ENCODE measurements at places on chromosomes 5 and 9. TPM values are rescaled to one million over a fixed set of nuclear protein-coding genes. Genes with fewer than 3 reads are reported as not detected.

DNA sequence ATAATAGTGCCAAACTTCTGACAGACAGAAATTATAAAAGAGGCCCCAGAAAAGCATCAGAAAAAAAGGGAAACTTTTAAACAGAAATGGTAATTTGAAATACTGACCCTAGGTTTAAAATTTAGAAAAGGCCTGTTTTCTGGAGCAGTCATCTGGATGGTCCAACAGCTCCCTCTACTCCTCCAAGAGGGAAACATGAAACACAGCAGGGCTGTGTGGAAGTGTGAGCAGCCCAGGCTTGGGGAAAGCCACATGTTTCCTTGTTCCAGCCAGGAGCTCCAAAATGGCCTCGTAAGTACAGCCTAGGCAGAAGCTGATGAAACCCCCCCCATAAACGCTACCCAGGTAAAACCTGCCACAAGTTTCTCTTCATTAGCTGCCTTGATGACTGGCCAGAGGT, 499.3 kb upstream of the ADAMTS16 start:
- peak; percentile 28 for DNase-seq

GRCh38 chr5:96288845-96289185, 144.2 kb downstream of the PCSK1 start:
- DNase-seq: no peak

DNA sequence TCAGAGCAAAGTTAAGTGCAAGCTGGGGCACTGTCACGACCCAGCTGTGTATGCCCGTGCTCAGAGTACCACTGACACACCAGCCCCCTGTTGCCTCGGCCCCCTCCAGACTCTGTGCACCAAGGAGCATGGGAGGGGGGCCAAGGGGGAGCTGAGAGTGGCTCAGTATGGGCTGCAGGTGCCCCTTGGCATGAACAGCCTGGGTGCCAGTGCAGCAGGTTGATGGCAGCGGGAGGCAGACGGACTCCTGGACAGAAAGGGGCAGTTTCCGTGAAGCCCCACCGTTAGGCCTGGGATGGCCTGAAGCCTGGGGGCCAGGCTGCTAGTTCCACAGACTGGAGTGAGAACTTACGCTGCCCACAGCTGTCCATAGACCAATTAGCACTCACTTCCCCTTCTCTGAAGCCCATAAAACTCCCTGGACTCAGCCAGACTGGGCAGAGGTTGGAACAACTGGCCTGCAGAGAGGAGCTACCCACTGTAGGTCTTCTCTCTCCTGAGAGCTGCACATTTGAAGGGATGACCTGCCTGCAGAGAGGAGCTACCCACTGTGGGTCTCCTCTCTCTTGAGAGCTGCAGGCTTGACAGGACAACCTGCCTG, 182.8 kb downstream of the DEPDC1B start:
- DNase-seq: no peak

DNA sequence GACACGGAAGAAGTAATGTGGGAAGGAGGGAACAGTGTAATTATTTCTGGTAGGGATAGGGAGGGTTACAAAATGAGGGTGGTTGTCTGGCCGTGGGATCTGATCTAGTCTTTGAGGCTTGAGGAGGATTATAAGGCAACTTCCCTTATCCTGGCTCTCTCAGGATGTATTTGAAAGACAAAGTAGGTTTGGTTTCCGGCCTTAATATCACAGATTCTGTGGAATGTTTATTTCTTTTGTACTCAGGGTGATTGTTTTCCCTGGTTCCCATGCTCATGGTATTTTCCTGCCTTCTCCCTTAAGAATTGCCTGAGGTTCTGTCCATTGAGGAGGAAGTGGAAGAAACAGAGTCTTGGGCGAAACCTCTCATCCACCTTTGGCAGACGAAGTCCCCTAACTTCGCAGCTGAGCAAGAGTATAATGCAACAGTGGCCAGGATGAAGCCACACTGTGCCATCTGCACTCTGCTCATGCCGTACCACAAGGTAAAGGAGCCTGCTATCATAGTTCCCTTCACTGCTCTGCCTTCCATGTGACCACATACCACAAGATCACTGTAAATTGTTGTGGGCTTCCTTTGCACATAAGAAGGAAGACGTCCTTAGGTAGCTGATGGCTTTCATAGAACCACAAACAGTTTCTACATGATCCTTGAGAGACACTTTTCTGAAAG, 253.8 kb downstream of the KDM4C start:
- no peak for DNase-seq

The MYOT gene
- not detected for total RNA-seq

The SGCD gene
- 2.9 TPM for total RNA-seq

DNA sequence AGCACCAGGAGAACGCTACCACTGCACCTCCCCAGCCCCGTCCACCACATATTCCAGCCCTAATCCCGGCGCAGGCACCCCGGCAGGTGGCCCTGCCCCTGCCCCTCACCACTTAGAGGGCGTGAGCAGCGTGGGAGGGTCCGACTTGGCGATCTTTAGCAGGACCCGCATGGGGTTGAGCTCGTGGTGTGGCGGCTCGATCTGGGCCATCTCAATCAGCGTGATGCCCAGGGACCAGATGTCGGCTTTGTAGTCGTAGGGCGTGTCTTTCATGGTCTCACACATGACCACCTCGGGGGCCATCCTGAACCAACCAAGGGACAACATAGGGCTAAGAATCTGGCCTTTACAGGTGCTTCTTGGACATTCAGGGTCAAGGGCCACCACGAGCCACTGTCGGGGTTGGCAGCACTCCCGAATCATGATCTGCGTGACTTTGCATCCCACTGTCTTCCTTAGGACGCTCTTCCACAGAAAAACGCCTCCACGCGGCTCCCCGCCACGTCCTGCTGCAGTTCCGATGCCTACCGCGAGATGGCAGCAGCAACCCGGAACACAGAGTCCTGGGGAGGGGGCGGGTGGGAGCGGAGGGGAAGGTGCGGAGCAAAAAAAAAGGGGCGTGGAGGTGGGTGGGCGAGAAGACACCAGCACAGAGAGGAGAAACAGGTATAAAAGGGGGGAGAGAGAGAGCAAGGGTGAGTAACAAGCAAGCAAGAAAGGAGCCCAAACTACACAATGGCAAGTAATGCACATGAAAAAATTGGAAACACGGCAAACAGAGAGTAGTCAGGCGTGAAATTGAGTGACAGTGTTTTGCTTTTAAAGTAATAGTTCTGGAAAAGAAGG, 81.3 kb downstream of the STK10 start:
- no peak for DNase-seq

DNA sequence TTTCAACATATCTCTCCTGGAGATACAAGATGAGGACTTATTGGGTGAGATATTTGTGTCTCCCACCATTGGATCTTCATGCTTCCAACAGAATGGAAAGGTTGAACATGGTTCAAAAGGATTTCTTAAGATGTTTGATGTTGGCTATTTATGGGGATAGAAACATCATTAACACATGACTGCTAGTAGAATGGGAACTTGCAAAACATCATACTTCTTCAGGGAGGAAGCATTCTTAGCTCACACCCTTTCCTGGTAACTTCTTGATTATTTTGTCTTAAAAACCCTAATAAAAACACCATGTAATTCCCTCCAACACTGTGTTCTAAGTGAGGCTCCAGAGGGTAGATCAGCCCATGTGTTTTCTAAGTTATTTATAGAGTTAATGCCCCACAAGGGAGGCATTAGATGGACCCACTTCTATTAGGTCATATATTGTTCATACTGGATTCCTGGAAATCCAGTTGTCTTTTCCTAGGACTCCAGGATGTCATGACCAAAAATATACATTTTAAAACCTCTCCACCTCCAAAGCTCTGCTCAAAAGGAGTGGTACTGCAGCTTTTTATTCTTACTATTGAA, 95.8 kb downstream of the FOXD1 start:
- no peak for DNase-seq

DNA sequence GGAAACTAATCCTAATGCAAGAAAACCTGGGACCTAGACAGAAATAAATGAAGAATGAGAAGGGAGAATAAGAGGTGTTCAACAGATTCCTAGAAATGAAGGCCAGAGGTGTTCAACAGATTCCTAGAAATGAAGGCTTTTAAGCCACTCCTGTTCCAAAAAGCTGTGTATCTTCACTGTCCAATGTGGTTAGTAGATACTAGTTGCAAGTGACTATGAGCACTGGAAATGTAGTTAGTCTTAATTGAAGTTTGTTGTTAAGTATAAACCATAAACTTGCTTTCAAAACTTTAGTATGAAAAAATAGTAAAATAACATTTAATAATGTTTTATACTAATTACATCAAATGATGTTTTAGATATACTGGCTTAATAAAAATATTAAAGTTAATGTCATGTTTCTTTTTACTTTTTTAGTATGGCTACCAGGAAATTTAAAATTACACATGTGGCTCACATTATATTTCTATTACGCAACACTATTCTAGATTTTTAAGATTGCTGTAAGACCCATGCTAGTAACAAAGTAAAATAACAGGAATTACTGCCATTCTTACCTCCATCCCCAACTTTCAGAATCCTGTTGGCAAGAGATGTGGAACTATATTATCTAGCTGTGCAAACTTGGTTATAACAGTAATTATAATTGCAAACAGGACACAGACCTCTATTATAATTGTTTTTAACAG, 57.5 kb downstream of the RICTOR start:
- peak; percentile 15 for DNase-seq

- peak; percentile 15 for DNase-seq
Measured at GRCh38 chr9:110669433-110669832, 842 bp downstream of the MUSK start.

DNA sequence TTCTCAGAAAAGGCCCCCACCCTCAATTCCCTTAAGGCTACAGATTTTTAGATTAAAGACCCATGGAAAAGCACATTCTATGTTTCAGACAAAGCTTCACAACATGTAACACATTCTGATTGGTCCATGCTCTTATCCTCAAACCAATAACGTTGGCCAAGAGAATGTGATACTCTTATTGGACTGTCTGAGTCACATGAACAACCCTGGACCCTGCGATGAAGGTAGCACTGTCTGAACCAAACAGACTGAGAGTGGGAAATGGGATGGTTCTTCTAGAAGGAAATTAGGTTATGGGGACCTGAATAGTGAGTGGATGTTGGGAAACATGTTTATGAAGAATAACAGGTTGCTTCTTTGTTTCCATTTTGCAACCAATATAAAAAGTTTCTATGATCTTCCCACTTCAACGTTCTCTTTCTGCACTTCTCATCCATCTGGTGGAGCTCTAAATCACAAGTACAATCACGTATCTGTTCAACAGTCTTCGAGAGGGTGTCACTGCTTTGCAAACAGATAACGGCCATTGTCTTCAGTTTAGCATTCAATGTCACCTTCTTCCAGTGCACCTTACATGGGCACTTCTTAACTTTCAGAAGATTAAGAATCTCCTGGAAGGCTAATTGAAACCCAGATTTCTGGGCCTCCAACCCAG, 81.6 kb downstream of the PTCH1 start:
- DNase-seq: no peak

- peak; percentile 49 for DNase-seq
Measured at GRCh38 chr9:78213712-78214111, 22.2 kb upstream of the CEP78 start.

All from astrocyte (in vitro differentiated cells and primary cell).